Stimulated activated CD8-positive, alpha-beta memory T cell treated with anti-CD3 and anti-CD28 coated beads, Interleukin-4, amount 100 ng/mL, for 1 hour (primary cell): ENCODE measurements at places on chromosomes 12 and 14.

GRCh38 chr12:79451365-79451764 is 239.4 kb downstream of the PAWR start:
- no peak for DNase-seq

DNA sequence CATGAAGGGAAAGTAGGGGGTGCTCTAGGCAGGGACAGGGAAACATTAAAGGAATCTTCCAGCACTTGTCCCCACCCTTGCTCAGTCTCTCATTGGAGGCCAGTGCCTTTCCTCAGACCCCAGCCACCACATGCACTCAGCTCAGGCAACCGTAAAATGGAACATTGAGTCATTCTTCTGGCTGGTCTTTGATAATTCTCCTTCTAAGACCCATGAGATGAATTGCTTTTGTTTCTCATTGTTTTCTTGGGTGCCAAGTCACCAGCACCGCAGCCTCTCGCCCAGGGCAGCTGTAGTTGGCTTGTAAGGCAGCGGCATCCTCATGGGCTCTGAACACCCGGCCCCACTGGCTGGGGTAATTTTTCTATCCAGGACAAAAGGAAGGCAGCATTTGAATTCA is 108.2 kb downstream of the PHETA1 start:
- DNase-seq = no peak

DNA sequence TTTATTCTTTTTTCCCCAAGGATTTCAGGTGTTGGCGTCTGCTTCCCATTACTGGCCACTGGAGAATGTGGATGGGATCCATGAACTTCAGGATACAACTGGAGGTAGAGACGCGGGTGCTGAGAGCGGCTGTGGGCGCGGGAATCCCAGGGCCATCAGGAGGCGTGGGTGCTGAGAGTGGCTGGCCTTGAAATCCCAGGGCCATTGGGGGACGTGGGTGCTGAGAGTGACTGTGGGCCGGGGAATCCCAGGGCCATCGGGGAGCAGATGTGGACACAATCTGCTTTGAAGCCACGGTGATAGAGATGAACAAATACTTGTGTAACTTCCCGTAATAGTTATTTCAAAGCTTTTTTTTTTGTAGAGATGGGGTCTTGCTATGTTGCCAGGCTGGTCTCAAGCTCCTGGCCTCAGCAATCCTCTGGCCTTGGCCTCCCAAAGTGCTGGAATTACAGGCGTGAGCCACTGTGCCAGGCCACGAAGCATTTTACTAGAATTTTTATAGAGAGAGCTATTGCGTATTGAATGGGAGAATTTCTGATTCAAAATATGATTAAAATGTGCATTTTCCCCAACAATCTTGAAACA is 12.8 kb downstream of the ADGRD1 start:
- no peak for DNase-seq

DNA sequence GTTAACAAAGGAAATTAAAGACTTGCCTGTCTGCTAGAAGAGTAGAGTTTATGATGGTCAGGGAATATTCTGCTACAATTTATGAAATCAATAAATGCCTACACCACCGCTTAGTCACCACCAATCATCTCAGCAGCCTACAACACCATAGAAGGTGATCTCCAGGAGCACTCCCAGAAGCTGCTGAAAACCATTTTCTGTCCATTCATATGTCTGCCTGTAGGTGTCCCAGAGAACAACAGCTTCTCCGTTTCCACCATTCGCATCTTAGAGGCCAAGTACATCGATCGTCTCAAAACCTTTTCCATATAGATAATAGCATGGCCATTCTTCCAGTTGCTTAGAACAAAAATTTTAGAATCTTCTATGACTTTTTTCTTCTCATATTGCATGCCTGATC is 303.4 kb downstream of the KCNC2 start:
- DNase-seq = no peak

DNA sequence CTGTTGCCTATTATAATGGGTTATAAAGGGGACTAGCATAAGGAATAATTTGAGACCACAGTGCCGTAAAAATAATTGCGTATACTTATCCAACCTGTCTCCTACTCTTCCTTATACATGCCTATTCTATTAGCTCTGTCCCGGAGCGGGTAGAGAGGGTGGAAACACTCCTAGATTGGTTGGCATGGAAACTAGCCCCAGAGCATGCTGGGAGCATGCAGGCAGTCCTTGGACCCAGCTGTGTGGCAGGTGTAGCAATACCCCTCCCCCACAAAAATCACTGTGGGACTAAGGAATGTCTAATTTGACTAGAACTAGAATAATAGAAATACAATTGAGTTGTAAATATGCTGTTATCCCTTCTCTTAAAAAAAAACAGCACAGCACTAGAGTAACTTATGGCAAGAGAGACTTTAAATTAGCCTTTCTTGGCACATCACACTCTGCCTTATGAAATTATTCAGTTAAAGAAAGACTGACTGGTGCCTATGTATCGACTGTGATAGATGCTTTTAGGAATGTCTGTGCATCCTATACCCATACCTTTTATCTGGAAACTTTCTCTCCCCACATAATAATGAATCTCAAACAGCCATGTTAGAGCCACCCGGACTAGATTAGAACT is 244.0 kb upstream of the DAAM1 start:
- no peak for DNase-seq
